NCI-H187 treated with DMSO at 0.1 percent for 48 hours (cell line): ENCODE measurements at places on chromosomes 16 and 17.

DNA sequence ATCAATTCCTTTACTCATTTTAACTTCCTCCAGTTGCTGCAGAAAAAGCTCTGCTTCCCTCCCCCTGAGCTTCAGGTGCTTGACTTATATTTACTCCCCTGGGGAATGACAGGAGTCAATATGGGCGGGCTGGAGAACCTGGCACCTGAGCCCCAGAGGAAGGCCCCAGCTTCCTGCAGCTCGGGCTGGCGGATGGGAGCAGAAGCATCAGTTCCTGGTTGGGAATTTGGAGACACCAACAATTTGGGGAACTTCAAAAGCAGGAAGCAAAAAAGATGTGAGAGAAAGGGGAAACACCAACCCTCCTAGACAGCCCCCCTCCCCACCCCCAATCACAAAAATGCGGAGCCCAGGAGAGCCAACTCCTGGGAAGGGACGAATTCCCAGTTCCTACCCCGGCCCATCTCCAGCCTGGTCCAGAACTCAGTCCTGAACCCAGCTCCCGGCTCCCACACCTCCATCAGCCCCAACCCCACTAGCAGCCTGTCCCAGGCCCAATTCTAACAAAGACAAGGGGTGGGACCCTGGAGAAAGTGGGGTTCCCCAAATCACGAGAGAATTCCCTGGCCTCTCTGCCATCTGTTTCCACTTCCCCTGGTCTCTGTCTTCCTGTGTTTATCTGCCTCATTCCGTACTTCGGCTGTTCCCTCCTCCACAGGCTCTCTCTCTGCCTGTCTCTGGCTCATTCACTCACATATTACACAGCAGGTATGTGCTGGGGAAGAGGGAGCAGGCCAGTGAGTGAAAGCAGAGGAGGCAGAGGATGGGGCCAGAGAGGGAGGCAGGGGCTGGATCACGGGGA lies 16.2 kb upstream of the ASGR2 start:
- DNase-seq: no peak

- no peak for DNase-seq
These were observed 21.3 kb downstream of the RAI1 start for GRCh38 chr17:17702449-17703139.

DNA sequence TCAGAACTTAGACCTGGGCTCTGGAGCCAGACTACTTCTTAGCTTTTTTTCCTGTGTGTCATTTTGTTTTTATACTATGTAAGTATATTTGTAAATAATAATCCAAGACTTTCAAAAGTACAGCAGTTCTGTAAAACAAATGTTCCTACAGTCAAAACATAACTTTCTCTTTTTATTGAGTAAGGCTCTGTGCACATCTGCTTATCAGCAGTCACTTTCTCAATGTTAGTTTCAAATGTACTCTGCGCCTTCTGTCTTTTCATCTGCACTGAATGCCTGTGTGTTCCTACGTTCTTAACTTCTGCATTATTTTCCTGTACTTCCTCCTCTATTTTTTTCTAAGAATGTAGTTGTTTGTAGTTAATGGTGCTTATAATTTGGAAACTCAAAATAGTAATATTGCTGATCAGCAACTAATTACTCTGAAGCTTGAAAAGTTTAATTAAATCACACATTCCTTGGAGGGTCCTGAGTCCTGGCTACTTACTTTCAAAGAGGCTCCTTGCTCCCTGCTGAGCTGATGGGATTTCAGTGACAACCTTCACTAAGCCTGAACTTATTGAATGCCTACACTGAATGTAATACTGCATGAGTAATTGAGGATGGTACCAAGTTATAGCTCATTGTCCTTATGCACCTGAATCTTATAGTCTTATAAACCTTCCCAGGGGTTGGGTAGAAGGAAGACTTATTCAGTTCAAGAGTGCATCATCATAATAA lies 329.9 kb downstream of the KCNJ2 start:
- no peak for DNase-seq

- DNase-seq: no peak
These were observed 63.0 kb upstream of the MED9 start for GRCh38 chr17:17413821-17414220.

GRCh38 chr16:1794221-1794871 lies 841 bp upstream of the IGFALS start:
- no peak for DNase-seq
